ENCODE measurements at places on chromosomes 16 and 17.

DNA sequence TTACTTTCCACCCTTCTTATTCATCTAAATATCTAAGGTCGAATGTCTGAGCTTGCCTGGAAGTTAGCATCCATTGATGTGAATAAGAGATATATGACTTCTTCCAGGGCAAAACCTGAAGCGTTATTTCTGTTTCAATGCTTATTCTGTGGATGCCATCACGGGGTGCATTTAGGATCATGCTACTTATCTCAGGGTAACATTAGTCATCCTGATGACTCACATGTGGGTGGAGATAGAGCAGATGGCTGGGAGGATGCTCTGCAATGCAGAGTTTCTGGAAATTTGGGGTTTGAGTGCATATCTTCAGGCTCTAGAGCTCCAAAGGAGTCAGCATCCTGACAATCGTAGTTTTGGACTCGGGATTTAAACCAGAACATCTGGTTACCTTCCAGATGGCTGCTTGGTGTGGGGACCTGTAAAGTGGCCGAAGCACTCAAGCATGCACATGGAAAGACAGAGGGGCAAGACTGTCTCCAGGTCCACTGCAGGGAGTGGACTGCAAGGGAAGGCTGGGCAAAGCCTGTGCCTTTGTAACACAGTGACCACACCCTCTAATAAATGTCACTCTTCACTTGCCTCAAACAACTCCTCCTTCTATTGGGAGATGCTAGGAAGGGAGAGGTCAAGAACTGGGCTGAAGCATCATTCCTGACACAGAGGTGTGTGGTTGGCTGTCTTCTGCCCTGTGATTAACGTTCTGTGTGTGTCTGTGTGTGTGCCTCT, 175.2 kb upstream of the SALL1 start:
- DNase-seq: no peak

- DNase-seq: no peak
These were observed 49.9 kb downstream of the NLRC5 start for GRCh38 chr16:57039148-57039812.

DNA sequence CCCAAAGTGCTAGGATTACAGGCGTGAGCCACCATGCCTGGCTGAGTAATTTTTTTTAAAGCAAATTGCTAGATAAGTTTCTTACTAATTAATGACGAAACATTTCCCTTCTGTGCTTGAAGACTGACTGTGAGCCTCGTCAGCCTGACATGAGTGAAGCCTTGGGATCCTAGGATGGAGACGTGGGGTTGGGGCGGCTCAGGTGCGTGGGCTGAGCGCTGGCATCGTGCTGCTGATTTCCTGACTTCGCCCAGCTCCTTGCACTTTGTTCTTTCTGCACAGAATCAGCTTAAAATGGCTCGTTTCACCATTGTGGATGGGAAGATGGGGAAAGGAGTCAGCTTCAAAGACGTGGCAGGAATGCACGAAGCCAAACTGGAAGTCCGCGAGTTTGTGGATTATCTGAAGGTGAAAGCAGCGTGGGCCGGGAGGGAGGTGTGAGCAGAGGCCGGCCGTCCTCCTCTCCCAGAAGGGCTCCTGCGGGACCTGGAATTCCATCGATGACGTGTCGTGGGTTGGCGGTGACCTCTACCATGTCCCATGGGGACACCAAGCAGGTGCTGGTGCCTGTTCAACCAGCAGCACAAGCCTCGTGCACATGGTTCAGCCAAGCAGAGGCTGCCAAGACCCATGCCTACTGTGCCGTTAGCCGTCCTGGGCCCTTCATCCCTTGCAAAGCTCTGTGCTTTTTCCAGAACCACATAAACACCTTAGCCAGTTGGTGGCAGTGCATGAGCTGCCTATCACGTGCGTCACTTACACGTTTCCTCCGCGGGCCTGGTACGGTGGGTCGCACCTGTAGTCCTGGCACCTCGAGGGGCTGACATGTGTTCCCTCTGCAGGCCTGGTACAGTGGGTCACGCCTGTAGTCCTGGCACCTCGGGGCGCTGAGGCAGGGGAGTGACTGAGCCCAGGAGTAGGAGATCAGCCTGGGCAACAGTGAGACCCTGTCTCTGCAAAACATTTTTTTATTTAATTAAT, 22.5 kb downstream of the SPG7 start:
- DNase-seq: no peak

GRCh38 chr16:81448154-81449131, 3.8 kb downstream of the CMIP start:
- DNase-seq: no peak

- DNase-seq: no peak
These were observed 14.3 kb downstream of the ARHGAP23 start for GRCh38 chr17:38442548-38442947.

- no peak for DNase-seq
These were observed 63.2 kb upstream of the ASIC2 start for GRCh38 chr17:33356266-33356665.

- DNase-seq: no peak
These were observed 4.0 kb upstream of the SMTNL2 start for GRCh38 chr17:4580291-4580690.

DNA sequence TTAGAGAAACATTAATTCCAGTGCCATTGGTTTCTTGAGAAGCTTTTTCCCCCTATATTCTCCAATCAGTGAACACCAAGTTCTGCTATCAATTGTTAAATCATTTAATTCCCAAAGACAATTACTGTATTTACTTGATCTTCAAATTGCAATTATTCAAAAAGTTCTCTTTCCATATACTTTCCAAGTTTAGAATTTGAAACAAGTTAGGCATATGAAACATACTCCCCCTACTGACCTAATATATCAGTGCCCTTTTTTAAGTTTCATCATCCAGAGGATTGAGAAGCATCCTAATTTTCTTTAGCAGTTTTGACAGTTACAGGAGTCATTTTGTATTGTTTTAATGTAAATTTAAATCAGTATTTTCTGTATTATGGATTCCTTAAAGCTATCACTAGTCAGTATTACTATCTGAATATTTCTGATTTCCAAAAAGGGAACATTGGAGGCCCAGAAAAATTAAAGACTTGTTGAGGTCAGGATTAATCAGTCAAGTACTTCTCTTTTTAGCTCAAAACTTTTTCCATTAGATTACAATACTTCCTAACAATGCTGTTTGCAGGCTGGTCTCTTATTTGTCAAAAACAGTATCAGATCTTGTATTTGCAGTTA, 16.3 kb downstream of the MEIOC start:
- DNase-seq: no peak

DNA sequence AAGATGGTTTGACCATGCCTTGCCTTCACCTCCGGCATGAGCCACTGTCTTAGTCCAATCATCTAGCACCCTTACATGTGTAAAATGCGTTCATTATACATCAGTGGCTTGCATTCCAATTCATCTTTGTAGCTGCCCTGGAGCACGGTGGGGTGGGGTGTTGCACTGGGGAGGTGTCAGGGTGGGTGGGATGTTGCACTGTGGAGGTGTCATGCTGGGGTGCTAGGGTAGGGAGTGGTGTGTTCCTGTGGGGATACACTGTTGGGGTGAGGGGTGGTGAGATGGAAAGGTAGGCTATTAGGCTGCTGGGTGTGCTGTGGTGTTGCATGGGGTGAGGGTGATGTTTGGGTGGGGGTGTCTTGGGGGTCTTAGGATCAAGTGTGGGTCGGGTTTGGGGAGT, 47.0 kb downstream of the NLRC5 start:
- no peak for DNase-seq

GRCh38 chr17:75795820-75796607, 11.4 kb downstream of the UNK start:
- no peak for DNase-seq

DNA sequence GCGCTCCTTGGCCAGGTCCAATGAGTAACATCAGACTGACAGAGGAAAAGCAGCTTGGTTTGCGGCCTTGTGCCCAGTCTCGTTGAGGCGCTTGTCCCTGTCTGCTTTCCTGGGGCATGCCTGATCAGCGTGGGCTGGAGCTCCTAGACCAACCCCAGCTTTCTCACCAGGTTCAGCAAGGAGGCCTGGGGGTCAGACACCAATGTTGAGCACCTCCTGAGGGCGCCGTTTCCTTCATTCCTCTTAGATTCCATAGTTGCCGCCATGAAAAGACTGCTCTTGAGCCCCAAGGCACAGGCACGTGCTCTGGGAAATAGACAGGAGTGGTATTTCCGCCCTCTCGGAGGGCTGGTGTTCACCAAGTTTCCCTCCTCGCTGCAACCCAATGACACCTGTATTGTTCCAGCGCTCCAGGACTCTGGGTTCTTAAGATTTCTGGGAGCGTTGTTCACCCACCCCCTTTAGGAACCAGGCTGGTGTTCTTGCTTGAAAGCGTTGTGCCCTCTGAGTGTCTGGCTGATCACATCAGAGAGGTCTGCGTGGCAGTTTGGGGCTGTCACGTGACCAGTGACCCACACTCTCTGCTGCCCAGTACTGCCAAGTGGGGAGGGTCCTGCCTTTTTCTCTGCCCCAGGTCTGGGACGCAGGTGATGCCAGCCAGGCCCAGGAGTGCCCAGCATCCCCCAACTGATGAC, 18.0 kb downstream of the KCTD2 start:
- no peak for DNase-seq

GRCh38 chr16:72810480-72810879, 237.4 kb downstream of the ZFHX3 start:
- no peak for DNase-seq

DNA sequence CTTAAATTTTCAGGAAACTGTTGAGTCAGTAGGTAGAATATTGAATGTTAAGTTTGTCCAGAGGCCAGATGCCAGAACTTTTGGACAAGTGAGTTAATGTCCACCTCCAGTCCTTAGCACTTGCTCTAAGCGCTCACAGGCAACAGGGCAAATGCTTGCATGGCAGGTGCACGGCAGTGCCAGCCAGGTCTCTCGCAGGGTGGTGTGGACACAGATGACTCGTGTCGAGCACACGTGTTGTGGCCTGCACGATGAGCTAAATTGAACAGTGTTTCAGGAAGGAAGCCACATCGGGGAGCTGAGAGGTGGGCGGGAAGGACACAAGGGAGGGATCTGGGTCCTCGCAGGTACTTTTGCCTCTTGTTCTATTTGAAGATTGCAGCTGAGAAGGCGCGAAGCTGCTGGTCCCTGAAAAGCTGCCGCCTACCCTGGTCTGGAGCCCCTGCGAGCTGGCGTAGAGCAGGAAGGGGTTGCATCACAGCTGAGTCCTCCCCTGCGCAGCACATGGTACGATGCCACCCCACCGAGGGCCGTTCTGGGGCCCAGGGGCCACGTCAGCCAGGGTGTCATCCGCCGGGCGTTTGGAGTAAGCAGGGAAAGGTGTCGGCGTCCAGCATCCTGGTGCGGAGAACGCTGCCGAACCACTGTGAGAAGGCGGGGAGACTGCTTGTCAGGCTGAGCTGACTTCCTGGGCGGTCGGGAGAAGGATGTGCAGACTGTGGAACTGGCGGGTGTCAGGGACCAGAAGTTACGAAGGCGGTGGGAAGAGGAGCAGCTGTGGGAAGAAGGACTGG, 6.3 kb downstream of the RAB40C start:
- no peak for DNase-seq

GRCh38 chr16:88705801-88706228, 393 bp downstream of the RNF166 start:
- no peak for DNase-seq

- DNase-seq: no peak
These were observed 46.1 kb downstream of the CPPED1 start for GRCh38 chr16:12757546-12757945.

DNA sequence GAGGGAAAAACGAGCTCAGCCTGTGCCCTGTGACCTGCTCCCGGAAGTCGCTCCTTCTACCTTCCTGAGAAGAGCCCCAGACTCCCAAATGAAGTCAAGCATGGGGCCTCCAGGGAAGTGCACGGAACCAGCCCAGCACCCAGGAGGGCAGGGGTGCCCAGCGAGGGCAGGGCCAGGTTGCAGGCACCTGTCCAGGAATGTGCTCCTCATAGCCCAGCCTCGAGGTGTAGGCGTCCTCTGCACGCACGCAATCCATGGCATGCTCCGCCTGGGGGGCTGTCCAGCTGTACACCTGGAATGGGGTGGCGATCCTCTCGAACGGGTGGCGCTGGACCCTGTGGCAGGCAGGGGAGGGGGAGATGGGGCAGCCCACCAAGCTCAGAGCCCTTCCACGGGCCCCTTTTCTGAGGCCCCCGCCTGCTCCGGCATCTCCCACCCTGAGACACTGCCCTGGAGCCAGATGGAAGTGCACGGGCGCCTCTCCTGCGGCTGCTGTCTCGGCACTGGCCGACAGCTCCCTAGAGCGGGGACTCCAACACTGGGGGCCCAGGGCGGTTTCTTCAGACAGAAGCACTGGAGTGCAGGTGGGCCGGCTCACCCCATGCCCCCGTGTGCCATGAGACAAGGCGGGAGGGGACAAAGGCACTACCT, 10.9 kb downstream of the CLUH start:
- DNase-seq: no peak

DNA sequence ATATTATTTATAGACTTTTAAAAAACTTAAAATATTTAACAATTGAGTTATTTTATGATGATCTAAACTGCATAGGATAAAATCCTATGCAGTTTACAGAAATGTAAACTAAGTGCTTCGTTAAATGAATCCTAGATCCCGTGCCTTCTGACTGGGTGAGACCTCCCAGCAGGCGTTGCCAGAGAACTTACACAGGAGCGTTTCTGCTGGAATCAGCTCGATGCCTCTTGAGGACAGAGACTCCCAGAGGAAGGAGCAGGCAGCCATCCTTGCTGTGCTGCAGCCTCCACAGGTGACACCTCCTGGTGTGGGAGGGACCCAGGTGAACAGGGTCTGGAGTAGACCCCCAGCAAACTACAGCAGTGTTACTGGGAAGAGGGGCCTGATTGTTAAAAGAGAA, 160.4 kb downstream of the WWOX start:
- DNase-seq: no peak

GRCh38 chr17:332023-332422, 20.6 kb downstream of the RPH3AL start:
- DNase-seq: no peak

DNA sequence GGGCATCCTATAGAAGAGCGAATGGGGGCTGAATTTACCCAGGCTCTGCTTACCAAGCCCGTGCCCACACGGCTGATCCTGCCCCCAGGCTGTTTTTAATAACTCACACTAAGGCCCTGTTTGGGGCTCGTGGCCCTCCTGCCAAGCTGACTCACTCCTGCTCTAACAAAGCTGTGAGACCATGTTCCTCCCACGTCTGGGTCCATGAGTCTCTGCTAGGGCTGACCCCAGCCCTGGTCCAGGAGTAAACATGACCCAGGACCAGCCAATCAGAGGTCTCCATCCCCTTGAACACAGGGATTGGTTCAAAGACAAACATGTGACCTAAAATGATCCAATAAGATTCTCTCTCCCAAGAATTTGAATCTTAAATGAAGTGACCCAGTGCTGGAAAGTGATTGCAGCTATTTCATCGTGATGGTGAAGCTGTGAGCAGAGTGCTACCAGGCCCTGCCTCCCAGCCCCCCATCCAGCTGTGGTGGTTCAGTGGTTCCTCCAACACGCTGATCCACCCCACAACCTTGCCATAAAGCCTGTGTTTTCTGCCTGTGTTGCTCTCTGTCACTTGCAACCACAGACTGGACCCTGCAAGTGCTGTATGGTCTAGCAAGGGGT, 57.2 kb downstream of the C16orf82 start:
- no peak for DNase-seq
